ENCODE measurements at places on chromosomes 2 and 18.

- DNase-seq = peak; percentile 82
Observed at GRCh38 chr18:24397694-24398368, at the start of gene OSBPL1A. OSBPL1A (minus strand) TSS chr18:24397824; CDS start chr18:24377533, 20,291 bp downstream.

- no peak for DNase-seq
Observed at GRCh38 chr2:148521181-148521580, 123.4 kb upstream of the EPC2 start.

- no peak for DNase-seq
Observed at GRCh38 chr18:3230401-3231334, 10.9 kb upstream of the MYOM1 start.

- peak; percentile 54 for DNase-seq
Observed at GRCh38 chr2:191675807-191676721, 1.9 kb upstream of the NABP1 start.

DNA sequence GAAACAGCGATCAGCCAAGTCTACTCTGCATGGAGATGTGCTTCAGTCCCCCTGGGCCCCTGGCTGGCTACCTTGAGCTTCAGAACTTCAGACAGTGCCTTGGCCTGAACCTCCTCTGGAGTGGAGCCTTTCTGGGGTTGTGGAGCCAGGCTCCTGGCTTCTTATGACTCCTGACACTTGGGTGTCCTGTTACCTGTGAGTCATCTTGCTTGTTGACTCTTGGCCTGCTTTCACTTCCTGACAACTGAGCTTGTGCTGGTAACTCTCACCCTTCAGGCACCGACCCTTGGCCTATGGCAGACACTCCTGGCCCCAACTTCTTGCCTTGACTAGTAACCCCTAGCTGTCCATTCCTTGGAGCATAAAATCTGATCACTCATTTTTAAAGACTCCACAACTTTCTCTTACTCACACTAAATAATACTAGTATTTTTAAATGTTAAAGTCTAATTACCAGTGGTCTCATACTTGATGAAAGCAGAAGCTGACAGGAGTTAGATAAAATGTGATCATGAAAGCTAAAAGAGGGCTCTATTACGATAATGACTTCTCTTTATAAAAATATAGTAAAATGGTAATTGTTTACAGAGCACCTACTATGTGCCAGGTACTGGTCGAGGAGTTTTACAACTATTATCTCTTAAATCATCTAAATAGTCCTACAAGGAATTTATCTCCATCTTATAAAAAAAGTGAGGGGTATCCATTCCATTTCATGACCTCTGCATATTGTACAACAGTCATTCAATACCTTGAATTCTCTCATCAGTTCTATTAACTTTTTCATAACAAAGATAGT lies 46.3 kb upstream of the VIT start:
- peak; percentile 4 for DNase-seq

DNA sequence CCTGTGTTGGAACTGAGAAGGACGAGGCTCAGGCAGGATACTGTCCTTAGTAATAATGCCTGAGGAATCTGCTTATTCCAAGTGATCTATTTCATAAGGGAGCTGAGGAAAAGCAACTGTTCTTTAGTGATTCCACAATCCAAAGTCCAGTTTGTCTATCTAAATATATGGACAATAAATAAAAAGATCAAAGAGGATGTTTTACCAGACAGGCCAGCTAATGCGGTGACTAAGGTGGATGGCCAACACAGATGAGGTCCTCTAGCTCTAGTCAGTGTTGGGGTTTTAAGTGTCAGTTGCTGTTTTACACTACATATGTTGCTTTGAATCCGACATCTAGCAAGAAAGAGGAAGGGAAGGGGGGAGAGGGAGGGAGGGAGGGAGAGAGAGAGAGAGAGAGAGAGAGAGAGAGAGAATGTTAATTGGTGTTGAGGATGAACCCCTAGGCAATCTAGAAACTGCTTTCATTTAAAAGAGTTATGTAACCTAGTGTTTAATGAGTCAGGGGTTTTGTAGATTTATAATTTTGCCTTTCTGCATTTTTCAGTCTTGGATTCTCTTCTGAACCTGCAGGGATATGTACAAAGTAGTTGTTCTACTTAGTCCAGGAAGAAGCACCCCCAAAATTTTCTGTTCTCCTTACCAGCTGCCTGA lies 27.0 kb upstream of the SCN1A start:
- DNase-seq = no peak

DNA sequence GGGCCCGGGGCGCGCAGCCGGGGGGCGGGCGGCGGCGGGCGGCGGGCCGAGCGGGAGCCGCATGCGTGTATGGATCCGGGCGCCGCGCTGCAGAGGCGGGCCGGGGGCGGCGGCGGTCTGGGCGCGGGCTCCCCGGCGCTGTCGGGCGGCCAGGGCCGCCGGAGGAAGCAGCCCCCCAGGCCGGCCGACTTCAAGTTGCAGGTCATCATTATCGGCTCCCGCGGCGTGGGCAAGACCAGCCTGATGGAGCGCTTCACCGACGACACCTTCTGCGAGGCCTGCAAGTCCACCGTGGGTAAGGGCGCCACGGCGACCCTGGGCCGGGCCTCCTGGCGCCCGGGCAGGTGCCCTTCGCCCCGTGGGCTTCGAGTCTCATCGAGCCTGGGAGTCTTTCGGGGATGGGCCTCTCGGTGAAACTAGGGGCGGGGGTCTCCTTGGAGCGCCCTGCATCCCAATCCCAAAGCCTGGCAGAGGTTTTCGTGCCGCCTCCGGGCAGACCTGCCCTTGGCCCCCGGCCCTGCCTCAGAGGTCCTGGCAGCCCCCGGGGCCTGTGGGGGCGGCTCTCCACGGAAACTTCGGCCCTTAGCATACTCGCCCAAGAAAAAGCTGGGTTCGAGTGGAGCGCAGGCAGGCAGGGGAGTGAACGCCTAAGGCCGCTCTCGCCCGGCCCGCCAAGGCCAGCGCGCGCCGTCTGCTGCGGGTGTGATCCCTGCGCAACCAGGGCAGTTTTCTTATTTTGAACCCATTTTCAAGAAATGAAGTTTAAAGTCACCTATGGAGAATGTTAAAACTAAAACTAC lies 622 bp downstream of the RAB12 start:
- peak; percentile 13 for DNase-seq

DNA sequence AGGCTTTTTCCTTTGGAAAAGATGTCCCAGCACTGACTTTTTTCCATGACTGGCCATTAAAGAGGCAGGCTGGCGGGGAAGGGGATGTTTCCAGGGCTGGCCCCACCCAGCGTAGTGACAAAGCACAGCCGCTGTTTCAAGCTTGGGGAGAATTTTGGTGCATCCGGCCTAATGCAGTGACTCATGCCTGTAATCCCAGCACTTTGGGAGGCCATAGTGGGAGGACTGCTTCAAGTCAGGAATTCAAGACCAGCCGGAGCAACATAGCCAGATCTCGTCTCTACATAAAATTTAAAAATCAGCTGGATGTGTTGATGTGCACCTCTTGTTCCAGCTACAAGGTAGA lies 78.0 kb upstream of the SH3BP4 start:
- no peak for DNase-seq
